ENCODE measurements at places on chromosomes 3 and 15.

- DNase-seq, result no peak
Observed at GRCh38 chr15:57376696-57377477, 582 bp downstream of the CGNL1 start.

DNA sequence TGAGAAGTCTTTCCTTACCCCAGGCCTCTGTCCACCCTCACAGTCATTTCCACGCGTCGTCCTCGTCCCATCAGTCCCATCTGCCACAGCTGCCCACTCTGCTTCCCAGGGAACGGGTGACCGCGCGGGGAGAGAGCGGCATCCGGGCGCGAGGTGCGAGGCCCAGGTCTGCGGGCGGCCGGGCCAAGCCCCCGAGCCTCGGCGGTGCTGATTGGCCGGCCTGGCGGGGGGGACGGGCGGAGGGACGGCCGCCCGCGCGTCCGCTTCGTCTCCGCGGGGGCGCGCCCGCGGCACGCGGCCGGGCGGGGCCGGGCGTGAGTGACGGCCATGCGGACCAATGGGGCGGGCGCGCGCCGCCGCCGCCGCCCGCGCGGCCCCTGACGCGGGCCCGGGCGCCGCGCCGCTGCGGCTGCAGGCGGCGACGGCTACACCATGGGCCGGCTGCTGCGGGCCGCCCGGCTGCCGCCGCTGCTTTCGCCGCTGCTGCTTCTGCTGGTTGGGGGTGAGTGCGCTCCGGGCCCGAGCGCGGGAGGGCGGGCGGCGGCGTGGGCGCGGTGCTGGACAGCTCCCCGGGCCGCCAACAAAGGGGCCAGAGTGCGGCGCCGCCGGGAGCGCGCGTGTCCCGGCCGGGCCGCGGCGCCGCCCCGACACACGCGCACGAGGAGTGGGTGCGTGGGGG, at the start of gene PODXL2:
Gene PODXL2 (plus strand): TSS at position 398 of the 679 bp plus-strand sequence. CDS start 35 bp downstream, at position 433.
- no peak for DNase-seq

- DNase-seq, result no peak
Observed at GRCh38 chr15:81337713-81338157, 13.8 kb upstream of the STARD5 start.

DNA sequence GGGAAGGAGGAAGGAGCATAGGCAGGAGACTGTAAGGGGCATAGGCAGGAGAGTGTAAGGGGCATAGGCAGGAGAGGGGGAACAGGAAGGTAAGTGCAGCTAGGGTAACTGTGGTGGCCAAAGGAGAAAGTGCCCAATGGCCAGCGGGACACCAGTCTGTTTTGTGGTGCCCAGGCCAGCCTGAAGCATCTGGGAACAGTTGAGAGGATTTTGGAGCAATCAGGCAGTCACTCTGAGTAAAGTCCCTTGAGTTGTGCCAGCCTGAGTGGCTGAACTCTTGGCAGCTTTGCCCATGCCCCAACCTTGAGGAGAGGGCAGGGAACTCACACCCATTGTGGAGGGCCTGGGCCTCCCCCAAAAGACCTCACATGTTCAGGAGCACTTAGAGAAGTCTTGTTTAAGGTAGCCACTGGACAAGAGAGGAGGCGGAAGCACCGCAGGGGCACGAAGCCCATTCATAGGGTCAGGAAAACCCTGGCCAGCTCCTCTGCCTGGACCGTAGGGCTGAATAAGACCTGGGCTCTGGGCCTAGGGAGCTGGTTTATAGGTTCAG, 3.5 kb upstream of the TGM5 start:
- DNase-seq, result no peak

DNA sequence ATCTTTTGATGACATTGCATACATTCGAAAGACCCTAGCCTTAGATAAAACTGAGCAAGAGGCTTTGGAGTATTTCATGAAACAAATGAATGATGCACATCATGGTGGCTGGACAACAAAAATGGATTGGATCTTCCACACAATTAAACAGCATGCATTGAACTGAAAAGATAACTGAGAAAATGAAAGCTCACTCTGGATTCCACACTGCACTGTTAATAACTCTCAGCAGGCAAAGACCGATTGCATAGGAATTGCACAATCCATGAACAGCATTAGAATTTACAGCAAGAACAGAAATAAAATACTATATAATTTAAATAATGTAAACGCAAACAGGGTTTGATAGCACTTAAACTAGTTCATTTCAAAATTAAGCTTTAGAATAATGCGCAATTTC, 16.7 kb downstream of the KCNMB3 start:
- no peak for DNase-seq
